ENCODE measurements at places on chromosomes 16 and 17. TPM values are rescaled to one million over a fixed set of nuclear protein-coding genes. Genes with fewer than 3 reads are reported as not detected.

CRYM gene
- total RNA-seq, result not detected

- no peak for DNase-seq
These were observed 503 bp downstream of the DHX58 start for GRCh38 chr17:42111871-42112551.

CSH1 gene
- not detected for total RNA-seq

CDK5R1 gene
- total RNA-seq, result 3.5 TPM
